Right cardiac atrium (tissue), 5 donors: ENCODE measurements at places on chromosomes 7 and 10.

- peak; percentile 85 for DNase-seq
These were observed 46.2 kb upstream of the ZNF716 start for GRCh38 chr7:57403601-57404342.

GRCh38 chr7:43198599-43199090 lies 86.2 kb downstream of the HECW1 start:
- DNase-seq = no peak

DNA sequence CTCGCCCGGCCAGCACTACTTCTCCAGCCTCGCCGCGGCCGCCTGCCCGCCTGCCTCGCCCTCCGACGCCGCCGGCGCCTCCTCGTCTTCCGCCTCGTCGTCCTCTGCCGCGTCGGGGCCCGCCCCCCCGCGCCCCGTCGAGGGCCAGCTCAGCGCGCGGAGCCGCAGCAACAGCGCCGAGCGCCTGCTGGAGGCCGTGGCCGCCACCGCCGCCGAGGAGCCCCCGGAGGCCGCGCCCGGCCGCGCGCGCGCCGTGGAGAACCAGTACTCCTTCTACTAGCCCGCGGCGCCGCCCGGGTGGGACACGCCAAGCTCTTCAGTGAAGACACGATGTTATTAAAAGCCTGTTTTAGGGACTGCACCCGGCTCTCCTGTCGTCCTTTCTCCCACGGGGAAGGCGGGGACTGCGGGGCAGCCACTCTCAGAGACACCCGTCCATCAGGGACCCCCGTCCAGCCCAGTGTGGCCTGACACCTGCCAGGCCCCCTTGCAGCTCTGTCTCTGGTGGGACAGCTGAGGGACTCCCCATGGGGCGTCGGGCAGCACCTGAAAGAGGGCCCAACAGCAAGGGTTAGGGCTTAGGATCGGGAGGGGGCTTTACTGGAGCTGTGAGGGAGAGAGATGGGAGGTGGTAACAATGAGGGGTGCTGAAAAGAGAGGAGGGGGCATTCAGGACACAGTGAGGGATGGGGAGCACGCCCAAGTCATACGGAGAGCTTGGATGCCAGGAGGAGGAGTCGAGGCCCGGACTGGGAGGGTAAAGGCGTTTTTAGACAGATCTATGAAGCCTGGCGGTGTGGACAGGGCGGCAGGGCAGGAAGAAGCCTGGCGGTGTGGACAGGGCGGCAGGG lies 34.7 kb downstream of the SPDYE6 start:
- DNase-seq = peak; percentile 61

DNA sequence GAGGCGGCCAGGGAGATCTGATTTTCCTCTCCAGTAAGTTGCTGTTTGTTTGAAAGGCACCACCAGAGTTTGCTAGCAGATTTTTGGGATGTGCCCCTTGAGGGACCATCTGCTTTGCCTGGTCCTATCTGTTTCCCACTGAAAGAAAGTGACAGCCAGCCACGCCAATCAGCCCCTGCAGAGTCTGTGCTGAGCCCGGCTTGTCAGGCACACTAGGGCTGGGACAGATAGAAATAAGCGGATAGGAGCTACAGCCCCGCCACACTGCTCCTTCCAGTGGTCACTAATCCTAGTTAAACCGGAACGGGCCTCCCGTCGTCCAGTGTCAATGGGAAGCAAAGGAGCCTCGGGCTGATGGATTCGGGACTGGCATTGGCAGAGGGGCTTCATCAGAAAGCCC lies 161.9 kb upstream of the PRR15 start:
- no peak for DNase-seq

GRCh38 chr10:46327685-46328084 lies 40.9 kb downstream of the ANTXRL start:
- DNase-seq = no peak

GRCh38 chr10:70780370-70780760 lies 4.8 kb downstream of the TBATA start:
- DNase-seq = no peak

DNA sequence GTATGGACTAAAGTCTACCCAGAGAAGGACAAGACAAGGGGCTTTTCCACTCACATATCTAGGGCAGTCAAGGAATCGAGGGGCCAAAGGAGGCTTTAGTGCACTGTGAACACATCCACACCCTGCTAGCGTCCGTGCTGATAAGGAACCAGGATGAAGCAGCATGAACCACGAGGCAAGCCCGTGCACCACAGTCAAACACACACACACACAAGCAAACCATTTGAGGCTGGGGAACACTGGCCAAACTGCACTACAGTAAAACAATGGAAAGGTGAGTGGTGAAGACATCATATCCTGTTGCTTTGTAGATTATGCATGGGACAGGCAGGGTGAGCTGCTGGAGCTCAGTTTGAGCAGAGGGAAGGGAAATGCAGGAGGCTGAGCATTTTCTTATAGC lies 177.4 kb upstream of the CDCA7L start:
- peak; percentile 72 for DNase-seq

GRCh38 chr10:124957404-124957947 lies 15.6 kb downstream of the ZRANB1 start:
- no peak for DNase-seq

- no peak for DNase-seq
These were observed 495.5 kb upstream of the MGMT start for GRCh38 chr10:128971374-128972035.

DNA sequence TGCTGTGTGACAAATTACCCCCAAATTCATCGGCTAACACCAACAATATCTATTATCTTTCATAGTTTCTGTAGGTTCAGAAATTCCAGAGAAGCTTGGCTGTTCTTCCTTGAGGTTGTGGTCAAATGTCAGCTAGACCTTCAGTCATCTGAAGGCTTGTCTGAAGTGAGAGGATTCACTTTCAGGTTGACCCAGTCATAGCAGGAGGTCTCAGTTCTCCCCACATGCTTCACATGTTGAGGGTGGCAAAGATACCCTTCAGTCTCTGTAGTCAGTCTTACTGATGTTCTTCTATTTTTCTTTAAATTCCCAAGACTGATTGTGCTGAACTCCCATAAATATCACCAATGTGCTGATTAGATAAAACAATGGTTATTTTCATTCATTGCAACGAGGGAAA lies 1692.0 kb downstream of the REEP3 start:
- no peak for DNase-seq

GRCh38 chr10:63614371-63614891 lies 93.2 kb downstream of the REEP3 start:
- DNase-seq = no peak

- no peak for DNase-seq
These were observed 540.3 kb upstream of the IGFBP3 start for GRCh38 chr7:46461334-46461777.

DNA sequence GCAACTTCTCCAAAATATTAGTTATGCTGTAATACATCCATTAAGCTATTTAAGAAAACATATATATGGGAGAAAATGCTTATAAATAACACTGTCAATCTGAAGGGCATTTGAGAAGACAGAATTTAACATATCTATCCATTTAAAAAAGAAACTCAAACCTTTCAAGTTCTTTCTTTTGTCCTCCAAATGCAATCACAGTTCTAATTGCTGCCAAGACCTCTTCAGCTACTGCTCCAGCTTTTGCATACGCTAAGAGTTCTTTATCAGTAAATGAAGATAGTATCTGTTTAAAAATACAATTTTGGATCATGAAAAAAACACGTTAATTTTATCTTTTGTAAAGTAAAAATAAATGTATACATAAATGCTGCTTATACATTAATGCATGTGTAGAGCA lies 39.6 kb downstream of the ABCB1 start:
- DNase-seq = no peak

DNA sequence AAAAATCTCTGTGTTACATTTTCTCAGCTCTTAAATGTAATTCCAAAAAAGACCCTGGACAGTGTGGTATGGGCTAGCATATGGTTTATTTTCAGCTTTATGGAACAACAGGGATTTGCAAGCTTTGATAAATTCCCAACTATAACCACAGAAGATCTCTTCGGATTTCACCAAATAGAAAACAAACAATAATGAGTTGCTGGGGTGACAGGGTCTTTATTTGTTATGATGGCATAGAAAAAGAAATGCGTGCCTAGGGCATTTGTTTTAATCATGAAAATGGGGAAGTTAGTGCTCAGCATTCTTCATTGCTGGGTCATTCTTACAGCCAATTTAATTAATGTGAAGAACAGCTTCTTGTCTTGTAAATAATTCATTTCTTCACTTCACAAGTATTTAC lies 139.0 kb downstream of the LRRN3 start:
- DNase-seq = no peak

- DNase-seq = no peak
These were observed 171.9 kb downstream of the FGFR2 start for GRCh38 chr10:121426307-121426706.

GRCh38 chr7:99257675-99258074 lies 15.0 kb upstream of the MYH16 start:
- no peak for DNase-seq

DNA sequence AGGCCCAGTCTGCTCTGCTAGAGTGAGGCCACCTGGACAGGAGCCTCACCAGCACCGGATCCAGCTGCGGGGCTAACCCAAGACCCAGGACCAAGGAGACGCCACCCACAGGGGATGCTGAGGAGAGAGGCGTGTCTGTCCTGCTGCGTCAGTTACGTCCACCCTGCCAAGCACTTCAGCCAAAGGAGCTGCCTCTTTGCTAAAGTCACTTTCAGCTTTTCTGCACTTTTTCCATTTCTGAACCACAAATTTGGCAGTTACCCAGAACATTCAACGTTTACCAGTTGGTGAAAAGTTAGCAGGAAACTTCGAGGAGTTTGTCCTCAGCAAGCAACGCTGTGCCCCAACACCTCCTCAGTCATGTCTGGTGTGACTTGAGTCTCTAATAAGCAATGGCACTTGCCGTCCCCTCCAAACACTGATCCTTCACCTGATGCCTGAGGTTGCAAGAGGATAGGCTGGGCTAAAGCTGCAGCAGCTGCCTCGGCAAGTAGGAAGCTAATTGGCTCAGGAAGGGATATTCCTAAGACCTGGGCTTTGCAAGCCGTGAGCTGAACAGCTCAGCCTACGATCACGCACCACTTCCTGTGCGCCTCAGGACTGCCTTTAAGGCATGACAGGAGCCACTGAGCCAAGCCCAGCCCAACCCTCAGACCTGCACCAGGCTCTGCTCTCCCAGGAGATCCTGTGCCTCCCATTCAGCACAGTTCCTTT lies 40.1 kb downstream of the KCNH2 start:
- DNase-seq = no peak

- DNase-seq = no peak
These were observed 93.5 kb downstream of the VWC2 start for GRCh38 chr7:49866910-49867309.

GRCh38 chr7:128679920-128680319 lies 7.8 kb downstream of the GARIN1A start:
- no peak for DNase-seq

GRCh38 chr7:95847061-95847460 lies 74.7 kb downstream of the DYNC1I1 start:
- no peak for DNase-seq
